Epithelial cell of alveolus of lung (primary cell): ENCODE measurements at places on chromosomes 13 and 19. TPM values are rescaled to one million over a fixed set of nuclear protein-coding genes. Genes with fewer than 3 reads are reported as not detected.

Gene ZNF418
- total RNA-seq = 1.7 TPM in 2 replicates

Gene C1QTNF9
- not detected in 2 replicates for total RNA-seq

Gene LCP1
- 0.56 and 5.8 TPM in 2 replicates for total RNA-seq

Gene UTP14C
- 9.1 and 14.5 TPM in 2 replicates for total RNA-seq

Gene LTBP4
- 78.5 and 278 TPM in 2 replicates for total RNA-seq

Gene ENOX1
- 2.2 and 2.8 TPM in 2 replicates for total RNA-seq

Gene CDC42EP5
- 56.0 and 60.0 TPM in 2 replicates for total RNA-seq
